ENCODE measurements at places on chromosomes 16 and 17. TPM values are rescaled to one million over a fixed set of nuclear protein-coding genes. Genes with fewer than 3 reads are reported as not detected.
A peak's percentile ranks its signal among the peaks of the same experiment; 100 is the strongest.

- no peak overlapping the region for H3K4me3 ChIP-seq
- H3K27ac ChIP-seq = no peak overlapping the region
- peaks cover 28% of the 10 kb centered on the region for H3K36me3 ChIP-seq
- peaks cover 16% of the 10 kb centered on the region for H3K4me1 ChIP-seq
- peak; percentile 87 for DNase-seq
- no peaks in the 10 kb centered on the region for H3K27me3 ChIP-seq
Measured at GRCh38 chr17:28763804-28764266, 20.0 kb downstream of the TRAF4 start.

- H3K27ac ChIP-seq = no peak overlapping the region
- DNase-seq = no peak
- no peaks in the 10 kb centered on the region for H3K27me3 ChIP-seq
- H3K4me1 ChIP-seq = peaks cover 7% of the 10 kb centered on the region
- H3K36me3 ChIP-seq = peaks cover 11% of the 10 kb centered on the region
- H3K4me3 ChIP-seq = no peak overlapping the region
Measured at GRCh38 chr16:81376880-81377279, 62.1 kb downstream of the GAN start.

Gene PSMC3IP
- total RNA-seq = 19.2 TPM

DNA sequence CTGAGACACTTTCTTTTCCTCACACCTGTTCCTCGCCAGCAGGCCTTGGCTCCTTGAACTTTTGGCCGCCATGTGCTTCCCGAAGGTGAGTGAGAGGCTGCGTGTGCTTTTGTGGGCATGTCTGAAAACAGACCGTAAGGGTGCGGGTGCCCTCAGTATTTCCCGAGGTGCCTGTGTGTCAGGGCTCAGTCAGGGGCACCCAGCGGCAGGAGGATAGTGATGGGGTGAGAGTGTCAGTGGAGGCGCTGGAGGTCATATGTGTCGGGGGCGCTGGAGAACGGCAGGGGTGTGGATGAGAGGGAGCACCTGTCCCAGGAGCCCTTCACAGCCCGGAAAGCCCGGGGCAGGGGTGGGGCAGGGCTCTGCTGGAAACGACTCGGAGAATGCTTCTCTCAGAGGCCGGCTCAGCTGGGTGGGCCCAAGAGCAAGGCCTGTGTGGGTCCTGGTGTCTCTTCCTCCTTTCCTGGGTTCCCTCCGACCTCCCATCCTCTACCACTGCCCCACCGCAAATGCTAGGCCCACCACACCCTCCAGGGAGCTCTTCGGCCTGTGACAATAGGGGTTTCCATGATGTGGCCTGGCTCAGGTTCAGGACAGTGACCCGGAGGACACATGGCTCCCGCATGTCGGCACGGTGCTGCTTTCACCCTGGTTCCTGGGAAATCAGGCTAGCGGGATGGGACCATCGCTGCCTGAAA lies 451 bp downstream of the IL32 start:
- peak overlapping the region; percentile 100 for H3K4me3 ChIP-seq
- no peak for DNase-seq
- peak overlapping the region; percentile 99 for H3K27ac ChIP-seq
- peaks cover 55% of the 10 kb centered on the region for H3K36me3 ChIP-seq

GRCh38 chr16:85728879-85729278 lies 22.0 kb downstream of the C16orf74 start:
- H3K27me3 ChIP-seq = peaks cover 3% of the 10 kb centered on the region
- H3K27ac ChIP-seq = no peak overlapping the region
- H3K36me3 ChIP-seq = no peaks in the 10 kb centered on the region
- DNase-seq = no peak
- H3K4me3 ChIP-seq = no peak overlapping the region

DNA sequence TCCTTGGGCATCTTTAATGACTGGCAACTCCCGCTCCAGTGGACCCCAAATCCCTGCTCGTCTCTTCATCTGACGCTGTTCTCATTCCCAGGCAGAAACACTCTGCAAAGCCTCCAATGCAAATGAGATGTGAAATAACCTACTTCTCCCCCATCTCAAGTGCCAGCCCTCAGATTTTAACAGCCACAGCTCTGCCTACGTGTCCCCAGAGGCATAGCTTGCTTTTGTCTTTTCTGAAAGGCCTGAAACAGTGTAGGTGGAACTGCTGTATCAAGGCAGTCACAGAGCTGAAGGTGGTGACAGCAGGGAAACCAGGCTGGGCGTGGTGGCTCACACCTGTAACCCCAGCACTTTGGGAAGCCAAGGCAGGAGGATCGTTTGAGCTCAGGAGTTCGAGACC lies 14.7 kb downstream of the RPH3AL start:
- peaks cover 2% of the 10 kb centered on the region for H3K4me1 ChIP-seq
- DNase-seq = no peak
- no peak overlapping the region for H3K27ac ChIP-seq
- H3K36me3 ChIP-seq = no peaks in the 10 kb centered on the region

GRCh38 chr17:251531-251930 lies 70.1 kb upstream of the DOC2B start:
- H3K27me3 ChIP-seq = no peaks in the 10 kb centered on the region
- H3K4me3 ChIP-seq = no peak overlapping the region
- DNase-seq = no peak
- H3K4me1 ChIP-seq = no peaks in the 10 kb centered on the region
- H3K27ac ChIP-seq = no peak overlapping the region

Gene MT1E
- 74.8 TPM for total RNA-seq

Gene SECTM1
- total RNA-seq = 0.92 TPM

DNA sequence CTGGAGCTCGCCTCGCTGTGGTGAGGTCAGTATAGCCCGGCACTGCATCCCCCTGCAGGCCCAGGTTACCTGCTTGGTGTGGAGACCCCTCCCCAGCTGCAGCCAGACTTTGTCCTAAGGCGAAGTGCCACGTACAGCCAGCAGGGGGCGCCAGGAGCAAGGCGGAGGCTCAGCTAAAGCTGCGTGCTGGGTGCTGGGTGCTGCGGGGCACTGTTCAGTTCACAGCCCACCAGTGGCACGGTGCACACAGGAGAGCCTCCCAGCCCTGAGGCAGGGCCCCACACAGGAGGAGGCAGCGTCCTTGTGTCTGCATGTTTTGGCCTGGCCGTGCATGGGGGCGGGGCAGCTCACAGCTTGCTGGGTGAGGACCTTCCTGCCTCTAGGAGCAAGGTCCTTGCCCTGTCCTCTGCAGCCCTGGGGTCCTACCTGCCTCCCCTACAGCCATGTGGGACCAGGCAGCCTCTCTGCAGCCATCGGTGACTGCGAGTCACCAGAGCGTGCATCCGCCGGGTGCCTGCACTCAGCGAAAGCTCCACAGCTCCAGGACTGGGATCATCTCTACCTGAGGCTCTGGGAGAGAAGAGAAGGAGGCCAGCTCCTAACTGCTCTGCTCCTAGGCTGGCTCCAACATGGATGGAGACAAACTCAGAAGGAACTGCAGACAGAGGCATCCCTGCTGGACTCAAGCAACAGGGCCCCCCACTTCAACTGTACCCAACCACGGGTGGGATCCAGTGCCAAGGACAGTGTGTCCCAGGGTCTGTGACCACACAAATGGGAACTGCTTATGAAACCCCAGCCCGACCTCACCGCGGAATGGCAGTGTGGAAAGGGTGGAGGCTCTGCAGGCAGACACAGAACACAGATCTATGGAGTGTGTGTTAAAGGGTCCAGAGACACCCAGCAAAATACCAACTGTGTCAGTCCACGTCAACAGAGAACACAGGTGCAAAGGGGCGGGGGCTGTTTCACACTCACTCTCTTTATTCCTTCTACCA lies 19.0 kb downstream of the SLC7A5 start:
- peaks cover 49% of the 10 kb centered on the region for H3K4me1 ChIP-seq
- no peaks in the 10 kb centered on the region for H3K27me3 ChIP-seq
- H3K4me3 ChIP-seq = no peak overlapping the region
- peak; percentile 84 for DNase-seq
- H3K36me3 ChIP-seq = peaks cover 54% of the 10 kb centered on the region
- peak overlapping the region; percentile 55 for H3K27ac ChIP-seq

DNA sequence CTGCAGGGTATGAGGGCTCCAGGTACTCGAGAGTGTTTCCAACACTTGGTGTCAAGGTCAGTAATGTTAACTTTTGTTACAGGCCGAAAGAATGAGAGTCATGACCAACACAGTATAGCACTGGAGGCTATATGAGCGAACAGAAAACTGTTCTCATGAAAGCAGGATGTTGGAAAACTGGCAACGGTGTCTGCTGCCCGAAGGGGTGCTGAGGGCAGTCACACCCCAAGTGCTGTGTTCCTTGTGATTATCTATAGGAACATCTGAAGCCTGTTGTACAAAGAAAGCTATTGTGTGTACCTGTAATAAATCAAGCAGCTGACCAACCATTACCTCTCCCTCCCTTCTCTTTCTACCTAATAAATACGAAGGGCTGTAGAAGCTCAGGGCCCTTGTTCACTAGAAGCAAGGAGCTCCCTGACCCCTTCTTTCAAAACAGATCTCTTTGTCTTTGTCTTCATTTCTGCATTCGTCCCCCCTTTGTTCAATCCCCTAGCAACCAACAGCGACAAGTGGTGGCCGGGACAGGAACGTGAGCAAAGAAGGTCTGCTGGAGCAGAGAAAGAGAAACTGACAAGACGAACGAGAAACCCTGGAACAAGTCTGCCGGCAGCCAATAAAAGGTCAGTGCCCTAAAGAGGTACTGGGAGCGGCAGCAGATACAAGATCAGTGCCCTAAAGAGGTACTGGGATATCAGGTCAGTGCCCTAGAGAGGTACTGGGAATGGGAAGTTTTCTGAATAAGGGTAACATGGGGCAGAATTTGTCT lies 7.6 kb downstream of the CD300LD start:
- H3K27ac ChIP-seq = no peak overlapping the region
- H3K27me3 ChIP-seq = peaks cover 17% of the 10 kb centered on the region
- DNase-seq = no peak
- no peaks in the 10 kb centered on the region for H3K36me3 ChIP-seq
- no peak overlapping the region for H3K4me3 ChIP-seq

GRCh38 chr17:76528156-76528527 lies 9.4 kb downstream of the CYGB start:
- peaks cover 21% of the 10 kb centered on the region for H3K4me1 ChIP-seq
- H3K4me3 ChIP-seq = no peak overlapping the region
- DNase-seq = no peak
- H3K27me3 ChIP-seq = no peaks in the 10 kb centered on the region
- no peaks in the 10 kb centered on the region for H3K36me3 ChIP-seq
- H3K27ac ChIP-seq = peak overlapping the region; percentile 72

- no peaks in the 10 kb centered on the region for H3K36me3 ChIP-seq
- DNase-seq = no peak
- no peak overlapping the region for H3K4me3 ChIP-seq
Measured at GRCh38 chr16:86143666-86144065, 244.7 kb downstream of the IRF8 start.

DNA sequence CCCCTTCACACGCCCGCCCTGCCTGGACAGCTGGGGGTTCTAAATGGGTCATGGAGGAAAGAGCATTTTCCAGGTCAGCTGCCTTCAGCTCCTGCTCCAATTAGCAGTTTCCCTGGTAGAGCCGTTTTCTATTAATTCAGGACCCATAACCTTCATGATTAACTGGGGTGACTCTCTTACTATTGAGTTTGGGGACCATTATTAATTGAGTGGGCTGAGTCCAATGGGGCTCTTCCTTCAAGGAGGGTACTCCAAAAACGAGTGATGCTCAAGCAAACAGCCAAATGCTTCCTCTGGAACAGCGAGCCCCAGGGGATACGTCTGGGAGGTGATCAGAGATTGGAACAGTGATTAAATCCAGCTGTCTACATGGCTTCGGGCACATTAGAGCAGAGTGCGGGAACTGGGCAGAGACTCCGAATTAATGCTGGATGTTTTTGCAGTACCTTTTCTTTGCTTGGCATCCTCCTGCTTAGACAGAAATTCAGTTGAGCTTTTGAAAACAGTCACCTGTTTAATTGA lies 68.1 kb upstream of the CACNG3 start:
- peaks cover 19% of the 10 kb centered on the region for H3K4me1 ChIP-seq
- no peak overlapping the region for H3K27ac ChIP-seq
- H3K4me3 ChIP-seq = no peak overlapping the region
- no peaks in the 10 kb centered on the region for H3K27me3 ChIP-seq

Gene KRTAP1-5
- total RNA-seq = not detected

Gene FTO
- 40.2 TPM for total RNA-seq

Data from activated CD8-positive, alpha-beta T cell treated with anti-CD3 and anti-CD28 coated beads, Interleukin-2, amount 10 ng/mL, durations not matched to agents 7 days and 5 days (primary cell).